ENCODE measurements at places on chromosomes 2 and 18. TPM values are rescaled to one million over a fixed set of nuclear protein-coding genes. Genes with fewer than 3 reads are reported as not detected.

The EN1 gene
- 0.29 TPM for total RNA-seq

The ITM2C gene
- 46.2 TPM for total RNA-seq

The OR6B2 gene
- total RNA-seq, result not detected

The POTEI gene
- 1.2 TPM for total RNA-seq

The ST6GAL2 gene
- 2.8 TPM for total RNA-seq

The C2orf76 gene
- 17.0 TPM for total RNA-seq

The LYPD6 gene
- 17.7 TPM for total RNA-seq

The POTEC gene
- 4.9 TPM for total RNA-seq

The FOXD4L1 gene
- total RNA-seq, result 0.16 TPM

The TMEFF2 gene
- not detected for total RNA-seq

The SMYD1 gene
- total RNA-seq, result not detected

The HDLBP gene
- 383 TPM for total RNA-seq

Measured in breast epithelium (tissue), 4 donors.